ENCODE measurements at places on chromosomes 2 and 18.
A peak's percentile ranks its signal among the peaks of the same experiment; 100 is the strongest.

DNA sequence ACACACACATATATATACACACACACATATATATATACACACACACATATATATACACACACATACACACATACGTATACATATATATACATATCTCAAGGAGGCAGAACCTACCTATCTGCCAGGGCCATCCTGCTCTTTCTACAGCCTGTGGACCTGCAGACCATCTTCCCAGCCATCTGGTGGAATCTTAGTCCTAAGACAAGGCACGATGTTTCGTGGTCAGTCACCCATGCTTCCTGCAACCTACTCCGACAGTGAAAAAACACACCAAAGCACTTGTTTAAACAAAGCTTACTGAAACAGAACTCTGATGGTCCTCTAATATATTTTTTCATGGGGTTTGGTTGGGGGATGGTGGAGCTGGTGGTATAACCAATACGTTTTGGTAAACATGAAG, 164.2 kb upstream of the ZNF521 start:
- no peak for DNase-seq

GRCh38 chr2:18378020-18378653, 182.3 kb downstream of the RDH14 start:
- DNase-seq, result peak; percentile 28

- no peak for DNase-seq
Observed at GRCh38 chr18:39675906-39676305, 2110.3 kb upstream of the CELF4 start.

DNA sequence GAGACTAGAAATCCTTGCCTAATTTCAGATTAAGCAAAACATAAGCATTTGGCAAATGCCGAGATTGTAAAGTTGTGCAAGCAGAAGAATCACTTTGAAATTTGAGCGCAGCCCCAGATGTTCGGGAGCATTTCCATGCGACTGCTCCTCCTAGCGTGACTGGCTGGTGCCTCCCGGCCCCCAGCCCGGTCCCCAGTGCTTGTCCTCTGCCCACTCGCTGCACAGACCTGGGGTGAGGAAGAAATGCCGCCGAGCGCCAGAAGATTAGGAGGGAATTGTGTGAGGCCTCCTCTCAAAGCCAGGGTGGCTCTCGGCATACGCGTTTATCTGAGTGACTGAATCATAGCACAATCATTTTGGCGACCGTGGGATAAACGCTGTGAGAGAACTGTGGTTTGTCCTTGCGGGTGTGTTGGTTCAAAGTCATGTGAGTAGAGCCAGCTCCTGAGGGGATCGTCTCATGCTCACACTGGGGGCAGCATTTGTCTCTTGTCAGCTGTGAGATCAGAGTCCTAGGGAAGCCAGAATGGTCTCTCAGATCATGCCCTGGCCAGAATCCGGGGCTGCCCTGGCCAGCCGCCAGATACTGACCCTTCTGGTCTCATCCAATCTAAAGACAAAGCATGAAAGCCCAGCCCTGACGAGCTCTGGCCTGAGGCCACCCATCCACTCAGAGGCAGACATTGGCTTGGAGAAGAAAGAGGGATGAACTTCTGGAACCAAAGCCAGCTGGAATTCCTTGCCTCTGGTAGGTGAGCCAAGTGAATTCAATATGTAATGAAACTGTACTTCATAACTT, 189.3 kb downstream of the SH3RF3 start:
- DNase-seq, result no peak

DNA sequence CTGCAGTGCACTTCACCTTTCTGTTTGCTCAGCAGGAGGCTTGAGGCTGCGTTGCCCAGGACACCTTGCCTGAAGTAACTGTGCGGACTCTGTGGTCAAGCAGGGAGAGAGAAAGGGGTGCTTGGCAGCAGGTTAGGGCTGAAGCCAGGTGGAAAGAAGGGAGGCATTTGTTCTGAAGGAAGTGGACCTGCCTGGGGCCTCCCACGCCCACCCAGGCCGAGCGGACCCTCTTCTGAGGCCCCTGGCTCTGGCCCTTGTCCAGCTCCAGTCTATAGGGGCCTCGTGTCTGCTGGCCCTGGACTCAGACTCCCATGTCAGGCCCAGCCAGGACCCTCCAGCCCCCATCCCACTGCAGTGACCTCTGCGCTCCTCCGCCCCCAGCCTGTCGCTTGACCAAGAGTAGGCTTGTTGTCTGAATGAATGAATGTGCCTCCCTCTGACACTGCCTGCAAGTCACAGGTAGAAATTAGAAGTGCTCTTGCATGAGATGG, 2.5 kb downstream of the SNED1 start:
- no peak for DNase-seq

GRCh38 chr2:178441426-178441825, 9.5 kb downstream of the PRKRA start:
- no peak for DNase-seq

DNA sequence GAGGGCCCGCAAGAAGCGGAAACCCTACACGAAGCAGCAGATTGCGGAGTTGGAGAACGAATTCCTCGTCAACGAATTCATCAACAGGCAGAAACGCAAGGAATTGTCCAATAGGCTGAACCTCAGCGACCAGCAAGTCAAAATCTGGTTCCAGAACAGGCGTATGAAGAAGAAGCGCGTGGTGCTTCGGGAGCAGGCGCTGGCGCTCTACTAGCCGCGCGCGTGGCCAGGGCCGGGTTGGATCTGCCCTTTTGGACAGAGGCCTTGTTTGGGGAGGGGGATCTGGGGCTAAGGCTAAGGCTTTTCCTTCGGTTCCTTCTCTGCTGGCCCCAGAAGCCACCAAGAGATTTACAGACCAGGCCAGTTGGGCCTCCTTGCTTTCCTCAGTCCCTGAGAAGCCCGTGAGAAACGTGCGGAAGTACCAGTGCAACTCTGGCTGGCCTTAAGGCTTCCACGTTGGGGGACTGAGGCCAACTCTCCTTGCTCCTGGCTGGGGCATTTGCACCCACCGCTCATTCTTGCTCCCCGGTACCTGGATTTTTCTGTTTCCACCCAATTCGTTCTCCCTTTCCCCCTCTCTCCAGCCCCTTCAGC, 1.0 kb downstream of the HOXD12 start:
- DNase-seq, result no peak

- no peak for DNase-seq
Observed at GRCh38 chr2:111688482-111688881, 195.5 kb downstream of the ANAPC1 start.

GRCh38 chr2:25273985-25274535, 67.7 kb downstream of the DNMT3A start:
- DNase-seq, result no peak

- no peak for DNase-seq
Observed at GRCh38 chr2:36352701-36353100, 2.9 kb upstream of the CRIM1 start.

- DNase-seq, result no peak
Observed at GRCh38 chr2:8638327-8638726, 43.5 kb upstream of the ID2 start.

DNA sequence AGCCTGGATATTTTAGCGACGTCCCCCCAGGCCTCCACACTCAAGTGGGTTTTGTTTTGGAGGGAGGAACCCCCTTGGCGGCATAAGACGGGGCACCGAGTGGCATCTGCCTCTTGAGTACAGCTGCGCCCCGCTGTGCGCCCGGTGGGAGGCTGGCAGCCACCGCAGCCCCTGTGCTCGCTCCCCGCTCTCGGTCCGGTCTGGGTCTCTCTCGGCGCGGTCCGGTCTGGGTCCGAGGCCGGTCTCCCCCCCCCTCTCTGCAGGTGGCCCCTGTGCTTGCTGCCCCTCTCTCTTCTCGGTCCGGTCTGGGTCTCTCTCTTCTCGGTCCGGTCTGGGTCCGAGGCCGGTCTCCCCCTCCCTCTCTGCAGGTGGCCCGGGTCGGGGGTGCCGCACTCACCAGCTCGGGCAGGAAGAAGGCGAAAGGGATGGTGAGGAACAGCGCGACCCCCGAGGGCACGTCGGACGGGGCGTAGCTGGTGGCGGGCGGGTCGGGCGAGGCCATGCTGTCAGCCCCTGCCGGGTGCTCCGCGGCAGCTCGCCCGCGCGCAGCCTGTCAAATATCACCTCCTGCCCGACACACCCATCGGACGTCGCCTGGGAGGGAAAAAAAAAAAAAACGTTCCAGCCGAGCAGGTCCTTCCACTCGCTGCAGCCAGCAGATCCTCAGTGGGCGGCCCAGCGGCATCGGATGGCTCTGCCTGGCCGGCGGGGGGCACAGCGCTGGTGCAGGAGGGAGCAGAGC, at the start of gene MALL:
Gene MALL, minus strand, starts transcription at position 532 of the 742 bp plus-strand sequence. Its CDS starts 30 bp downstream, at position 502.
- no peak for DNase-seq

- DNase-seq, result no peak
Observed at GRCh38 chr2:131014141-131014540, 79.1 kb downstream of the FAM168B start.

GRCh38 chr2:105381101-105381668, 17.7 kb downstream of the FHL2 start:
- no peak for DNase-seq

DNA sequence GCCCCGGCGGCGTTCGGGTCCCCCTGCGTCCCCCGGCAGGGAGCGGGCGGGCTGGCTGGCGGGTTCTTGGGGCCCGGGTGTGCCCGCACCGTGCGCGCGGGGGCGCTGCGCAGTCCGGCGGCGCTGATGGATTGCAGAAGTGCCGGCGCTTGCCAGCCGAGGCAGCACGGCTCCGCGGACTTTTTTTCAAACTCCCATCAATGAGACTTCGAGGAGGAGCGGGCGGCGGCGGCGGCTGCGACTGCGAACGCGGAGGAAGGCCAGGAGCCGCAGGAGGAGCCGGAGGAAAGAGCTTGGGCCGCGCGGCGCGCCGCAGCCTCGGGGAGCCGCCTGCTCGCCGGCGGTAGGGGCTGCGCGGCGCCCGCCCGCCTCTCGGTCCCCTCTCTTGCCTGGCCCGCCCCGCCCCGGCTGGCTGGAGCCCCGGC, at the start of gene GLI2:
Gene GLI2, plus strand, starts transcription at position 123 of the 425 bp plus-strand sequence. CDS start 61,453 bp downstream, outside the sequence.
- peak; percentile 17 for DNase-seq

- DNase-seq, result no peak
Observed at GRCh38 chr2:111189106-111189505, 68.4 kb downstream of the BCL2L11 start.

DNA sequence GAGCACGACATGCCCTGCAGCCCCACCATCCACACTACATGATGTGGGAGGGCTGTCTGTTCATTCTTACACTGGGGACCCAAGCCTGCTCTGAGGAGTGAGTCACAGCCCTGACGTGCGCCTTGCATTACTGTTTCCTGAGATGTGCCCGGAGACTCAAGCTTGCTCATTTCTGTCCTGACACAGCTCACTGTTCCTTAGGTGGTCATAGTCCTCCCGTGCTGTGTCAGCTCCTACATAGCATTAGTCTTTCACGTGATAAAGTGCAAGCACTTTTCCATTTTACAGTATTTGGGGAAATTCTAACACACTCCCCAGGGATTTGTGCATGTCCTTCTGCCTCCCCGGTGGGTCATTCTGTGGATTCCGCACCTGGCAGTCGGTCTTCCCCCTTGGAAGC, 46.2 kb upstream of the TRIM43B start:
- DNase-seq, result no peak

DNA sequence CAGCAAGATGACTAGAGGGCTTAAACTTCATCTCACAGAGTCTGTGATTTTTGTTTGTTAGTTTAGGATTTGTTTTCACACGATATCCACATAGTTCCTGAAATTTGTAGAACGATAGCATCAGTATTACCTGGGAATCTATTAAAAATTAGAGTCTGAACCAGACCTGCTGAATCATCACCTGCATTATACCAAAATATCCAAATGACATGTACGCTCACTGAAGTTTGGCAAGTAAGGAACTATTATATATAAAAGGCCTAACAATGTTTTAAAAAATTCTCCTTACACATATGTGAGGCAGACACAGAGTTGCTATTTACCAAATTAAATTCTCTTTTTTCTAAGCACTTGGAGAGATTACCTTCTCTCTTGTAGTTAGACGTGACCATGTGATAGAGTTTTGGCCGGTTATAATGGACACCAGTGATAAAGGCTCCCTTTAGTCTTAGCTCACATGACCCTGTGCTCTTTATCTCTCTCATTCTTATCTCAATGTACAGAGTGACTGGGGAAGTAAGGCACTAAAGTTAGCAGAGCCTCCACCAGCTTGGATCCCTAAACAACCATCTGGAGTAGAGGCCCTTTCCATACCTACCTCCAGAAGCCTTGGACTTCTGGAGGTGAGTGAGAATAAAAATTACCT, 363.1 kb downstream of the DSC3 start:
- DNase-seq, result no peak

DNA sequence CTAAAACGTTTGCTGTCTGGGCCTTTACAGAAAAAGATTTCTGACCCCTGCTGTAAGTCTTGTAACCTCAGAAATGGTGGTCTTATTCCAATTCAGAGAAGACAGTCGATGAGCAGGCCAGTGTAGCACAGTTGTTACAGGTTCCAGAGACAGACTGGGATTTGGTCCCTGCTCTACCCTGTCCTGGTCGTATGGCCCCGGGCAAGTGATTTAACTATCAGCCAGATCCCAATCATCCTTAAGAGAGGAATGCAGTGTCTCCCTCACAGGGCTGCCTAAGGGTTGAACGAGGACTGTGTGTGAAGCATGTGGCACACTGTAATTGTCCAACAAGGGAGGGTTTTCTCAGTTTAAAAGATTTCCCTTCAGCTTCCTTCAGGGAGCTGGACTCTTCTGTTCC, 47.2 kb downstream of the HK2 start:
- DNase-seq, result no peak

DNA sequence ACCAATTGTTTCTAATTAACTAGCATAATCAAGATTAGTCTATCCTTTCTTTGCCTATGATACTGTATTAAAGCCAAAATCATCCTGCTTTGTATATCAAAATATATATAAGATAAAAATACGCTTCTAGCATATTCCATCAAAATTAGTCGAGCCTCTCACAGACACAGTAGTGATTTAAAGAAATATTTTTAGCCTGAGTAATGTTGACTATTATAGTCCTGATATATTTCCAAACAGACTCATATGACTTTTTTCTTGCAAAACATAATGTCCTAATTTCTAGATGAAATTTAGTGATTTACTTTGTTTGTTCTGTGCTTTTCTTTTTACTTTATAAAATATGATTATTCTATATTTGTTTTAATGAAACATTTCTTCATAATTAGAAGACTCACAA, 30.9 kb downstream of the FAP start:
- no peak for DNase-seq

DNA sequence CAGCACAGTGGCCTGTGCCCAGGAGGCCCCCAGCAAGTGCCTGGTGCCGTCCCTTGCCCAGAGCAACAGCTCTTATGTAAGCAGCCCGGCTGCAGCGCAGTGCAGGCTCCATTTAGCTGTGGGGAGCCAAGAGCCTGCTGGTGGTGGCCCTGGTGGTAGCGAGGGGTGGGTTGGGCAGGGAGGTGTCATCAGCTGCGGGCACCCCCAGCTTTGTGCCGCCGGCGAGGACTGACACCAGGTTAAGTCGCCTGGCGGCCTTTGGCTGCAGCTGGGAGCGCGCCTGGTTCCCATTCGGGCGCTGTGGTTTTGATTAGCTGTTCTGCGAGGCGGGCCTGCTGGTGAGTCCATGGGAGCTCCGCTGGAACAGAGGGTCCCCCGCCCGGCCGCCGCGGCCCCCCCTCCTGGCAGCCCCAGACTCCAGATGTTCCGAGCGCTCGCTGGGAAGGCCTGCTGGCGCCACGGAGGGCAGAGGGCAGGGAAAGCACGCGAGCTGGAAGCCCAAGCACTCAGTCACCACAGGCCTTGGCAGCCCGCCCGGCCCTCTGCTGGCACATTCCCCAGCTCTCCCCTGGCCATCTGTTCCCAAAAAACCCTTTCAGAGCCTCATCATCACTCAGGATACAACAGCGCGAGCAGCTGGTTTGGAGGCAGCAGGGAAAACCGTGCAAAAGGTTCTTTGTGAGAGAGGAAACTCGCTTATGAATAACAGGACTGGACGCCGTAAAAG, 18.4 kb downstream of the ATOH8 start:
- no peak for DNase-seq

GRCh38 chr2:230875347-230876315, 10.9 kb downstream of the ITM2C start:
- no peak for DNase-seq

GRCh38 chr2:42127425-42128424, 41.4 kb upstream of the EML4 start:
- no peak for DNase-seq
